Stimulated activated CD4-positive, alpha-beta T cell treated with anti-CD3 and anti-CD28 coated beads, Interleukin-15, amount 100 ng/mL, for 48 hours (primary cell): ENCODE measurements at places on chromosomes 2 and 18.

- no peak for DNase-seq
These were observed 169.4 kb downstream of the NEDD4L start for GRCh38 chr18:58213440-58213839.

DNA sequence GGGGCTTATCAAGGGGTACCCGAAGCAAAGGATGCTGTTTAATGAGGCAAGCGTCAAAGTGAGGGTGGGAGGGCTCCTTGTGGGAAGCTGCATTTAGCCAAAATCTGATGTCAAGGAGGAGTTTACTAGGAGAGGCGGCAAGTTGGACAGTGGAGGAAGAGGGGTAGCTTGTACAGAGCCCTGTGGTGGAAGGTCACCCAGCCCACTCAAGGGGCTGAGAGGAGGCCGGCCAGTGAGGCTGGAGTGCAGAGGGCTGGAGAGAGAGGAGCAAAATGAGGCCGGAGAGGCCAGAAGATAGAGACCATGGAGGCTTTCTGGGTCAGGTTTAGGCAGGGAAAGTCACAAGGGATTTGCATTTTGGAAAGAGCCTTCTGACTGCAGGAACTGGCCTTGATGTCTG, 49.5 kb downstream of the ASB1 start:
- no peak for DNase-seq

DNA sequence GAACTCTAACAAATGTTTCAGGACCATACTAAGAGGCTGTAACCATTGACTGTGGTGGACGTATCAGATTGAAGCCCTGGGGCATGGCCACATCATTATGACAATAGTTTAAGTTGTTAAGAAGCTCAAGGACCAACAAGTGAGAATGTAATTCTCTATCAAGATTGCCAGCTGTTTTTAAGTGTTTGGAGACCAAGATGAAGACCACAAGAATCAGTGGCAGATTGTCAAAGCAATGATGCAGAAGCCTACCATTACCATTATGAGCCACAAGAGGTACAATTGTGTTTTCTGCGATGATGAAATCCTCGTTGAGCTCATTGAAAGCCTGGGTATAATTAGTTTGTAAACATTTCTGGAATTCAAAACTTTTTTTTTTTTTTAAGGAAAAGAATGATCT, 261.1 kb upstream of the ZEB2 start:
- DNase-seq, result no peak

- no peak for DNase-seq
These were observed 128.0 kb upstream of the CD302 start for GRCh38 chr2:159925975-159926374.

DNA sequence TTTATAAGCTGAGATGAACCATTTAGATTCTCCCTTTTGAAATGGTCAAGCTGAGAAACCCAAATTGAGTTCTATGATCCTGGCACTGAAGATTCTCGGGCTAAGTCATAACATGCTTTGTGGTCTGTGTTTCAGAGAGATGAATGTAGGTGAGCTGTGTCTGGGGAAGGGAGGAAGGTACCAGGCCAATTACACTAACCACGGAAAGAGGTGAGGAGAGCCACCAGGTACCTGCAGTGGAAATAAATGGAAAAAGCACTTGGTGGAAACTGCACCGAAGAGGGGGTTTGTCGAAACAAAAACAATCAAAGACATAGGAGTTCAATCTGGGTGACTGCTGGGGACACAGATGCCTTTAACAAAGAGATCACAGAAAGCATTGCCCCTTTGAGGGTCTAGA, 963 bp upstream of the MRPL44 start:
- no peak for DNase-seq

- DNase-seq, result no peak
These were observed 4.5 kb downstream of the SFXN5 start for GRCh38 chr2:73067043-73067442.

DNA sequence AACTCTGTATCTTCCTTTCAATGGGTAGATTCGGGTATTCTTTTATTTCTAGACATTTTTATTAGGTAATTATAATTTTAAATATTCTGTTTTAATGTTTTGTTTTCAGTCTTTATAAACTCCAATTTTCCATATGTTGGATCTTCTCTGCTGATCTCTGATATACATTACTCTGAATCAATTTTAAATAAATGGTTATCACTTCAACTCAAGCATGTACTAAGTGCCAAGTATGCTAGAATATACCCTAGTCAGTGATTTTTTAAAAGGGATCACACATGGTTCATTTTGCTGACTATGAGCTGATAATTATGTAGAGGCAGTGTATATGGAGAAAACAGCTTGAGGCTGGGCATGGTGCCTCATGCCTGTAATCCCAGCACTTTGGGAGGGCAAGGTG, 41.7 kb upstream of the NCOA1 start:
- no peak for DNase-seq
